GM12892 (cell line): ENCODE measurements at places on chromosomes 1 and 21.
A peak's percentile ranks its signal among the peaks of the same experiment; 100 is the strongest.

DNA sequence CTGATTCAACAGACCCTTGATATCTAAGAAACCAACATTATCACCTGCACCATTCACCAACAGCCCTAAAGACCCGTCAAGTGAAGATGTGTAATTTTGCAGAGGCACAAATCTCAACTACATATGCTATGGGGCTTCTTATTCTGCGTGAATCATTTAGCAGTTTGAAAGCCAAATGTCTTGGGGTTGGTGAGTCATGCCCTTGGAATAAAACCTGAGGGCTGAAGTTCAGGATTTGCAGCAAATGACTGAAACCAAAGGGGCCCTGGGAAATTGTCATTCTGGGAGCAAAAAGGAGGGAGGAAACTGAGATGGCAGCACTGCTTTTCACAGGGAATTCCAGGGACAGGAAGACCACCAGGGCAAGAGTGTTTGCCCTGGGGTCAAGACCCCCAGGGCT is 79.2 kb upstream of the TNR start:
- DNase-seq = no peak

- no peak for DNase-seq
Measured at GRCh38 chr1:157403608-157404007, 148.7 kb downstream of the FCRL5 start.

- no peak for DNase-seq
Measured at GRCh38 chr21:32137266-32137665, 141.6 kb downstream of the MIS18A start.

- DNase-seq = no peak
Measured at GRCh38 chr1:150808121-150808520, at the start of gene CTSK. Gene CTSK, minus strand, starts transcription at chr1:150808260. Its CDS starts 1,455 bp downstream, at chr1:150806805.

DNA sequence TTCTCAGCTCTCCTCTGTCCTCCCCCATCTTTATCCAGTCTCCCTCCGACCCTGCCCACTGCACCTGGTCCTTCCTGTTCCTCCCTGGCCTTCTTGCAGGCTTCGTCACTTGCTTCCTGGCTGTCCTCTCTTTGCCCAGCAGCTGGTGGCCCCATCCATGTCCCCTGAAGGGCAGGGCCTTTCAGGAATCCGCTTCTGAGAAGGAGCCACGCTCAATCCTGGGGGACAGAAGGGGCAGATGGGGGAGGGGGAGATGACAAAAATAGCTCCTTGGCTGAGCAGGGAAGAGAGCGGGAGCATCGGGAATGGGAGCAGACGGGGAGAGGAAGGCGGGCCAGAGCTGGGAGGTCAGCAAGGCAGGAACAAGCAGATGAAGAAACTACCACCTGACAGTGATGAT is 40.7 kb downstream of the SLC30A1 start:
- no peak for DNase-seq

DNA sequence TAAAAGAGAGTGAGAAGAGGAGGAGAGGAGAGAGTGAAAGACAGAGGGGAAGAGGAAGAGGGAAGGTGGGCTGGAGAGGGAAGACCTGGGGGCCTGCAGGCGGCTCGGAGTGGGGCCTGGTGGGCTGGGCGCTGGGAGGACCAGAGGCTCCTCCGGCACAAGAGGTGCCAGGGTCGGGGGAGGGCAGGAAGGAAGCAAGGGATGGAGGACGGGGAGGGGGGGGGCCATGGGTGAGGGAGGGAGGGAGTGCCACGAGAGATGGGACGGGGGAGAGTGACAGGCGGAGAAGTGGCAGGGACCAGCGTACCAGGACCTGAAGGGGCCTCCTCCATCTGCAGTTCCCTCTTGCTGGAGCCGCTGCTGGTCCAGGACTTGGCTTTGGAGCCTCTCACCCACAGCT is 87.7 kb downstream of the CASZ1 start:
- no peak for DNase-seq

DNA sequence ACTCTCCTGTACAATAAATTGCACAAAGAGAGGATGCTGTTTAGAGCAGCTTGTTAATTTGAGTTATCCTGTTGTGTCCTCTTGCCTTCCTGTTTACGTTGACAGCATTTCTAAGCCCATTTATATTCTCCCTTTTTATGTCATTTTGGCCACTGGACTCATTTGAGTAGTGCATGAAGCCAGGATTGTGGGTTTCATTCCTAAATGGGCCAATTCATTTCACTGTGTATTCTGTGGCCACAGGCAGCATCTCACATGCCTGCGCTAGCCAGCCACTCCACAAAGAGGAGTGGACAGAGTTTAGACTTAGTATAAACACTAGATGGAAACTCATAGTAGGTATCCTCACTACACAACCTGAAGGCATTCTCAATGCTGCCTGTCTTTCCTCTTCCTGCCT is 73.4 kb downstream of the DTL start:
- DNase-seq = no peak

DNA sequence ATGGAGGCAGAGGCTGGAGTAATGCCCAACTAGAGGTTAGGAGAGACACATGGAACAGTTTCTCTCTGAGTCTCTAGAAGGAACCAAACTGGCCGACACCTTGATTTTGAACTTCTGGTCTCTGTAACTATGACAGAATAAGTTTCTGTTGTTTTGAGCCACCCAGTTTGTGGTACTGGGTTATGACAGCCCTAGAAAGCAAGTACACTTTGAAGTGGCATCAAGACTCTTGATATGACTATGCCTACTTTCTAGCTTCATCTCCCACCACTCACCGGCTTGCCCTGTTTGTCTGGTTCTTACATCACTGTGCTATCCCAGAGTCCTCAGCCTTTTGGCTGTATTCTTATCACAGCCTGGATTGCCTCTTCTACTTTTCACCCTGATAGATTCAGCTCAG is 230.3 kb upstream of the USP24 start:
- DNase-seq = no peak

DNA sequence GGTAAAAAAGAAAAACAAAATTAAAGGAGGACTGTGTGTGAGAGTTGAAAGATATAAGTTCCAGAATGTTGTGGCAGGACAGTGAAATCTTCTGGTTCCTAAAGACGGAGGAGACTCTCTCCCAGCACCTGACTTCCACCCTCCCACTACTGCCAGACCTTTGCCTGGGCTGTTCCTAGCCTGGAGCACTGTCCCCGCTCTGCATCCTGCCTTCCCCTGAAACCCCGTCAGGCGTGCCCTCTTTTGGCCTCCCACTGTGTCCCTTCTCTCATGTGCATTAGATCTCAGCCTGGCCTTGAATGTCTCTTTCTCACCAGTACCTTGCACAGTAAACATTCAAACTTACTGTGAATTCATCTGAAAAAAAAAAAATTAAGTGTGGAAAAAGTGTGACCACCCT is 74.1 kb downstream of the VPS26C start:
- DNase-seq = no peak

DNA sequence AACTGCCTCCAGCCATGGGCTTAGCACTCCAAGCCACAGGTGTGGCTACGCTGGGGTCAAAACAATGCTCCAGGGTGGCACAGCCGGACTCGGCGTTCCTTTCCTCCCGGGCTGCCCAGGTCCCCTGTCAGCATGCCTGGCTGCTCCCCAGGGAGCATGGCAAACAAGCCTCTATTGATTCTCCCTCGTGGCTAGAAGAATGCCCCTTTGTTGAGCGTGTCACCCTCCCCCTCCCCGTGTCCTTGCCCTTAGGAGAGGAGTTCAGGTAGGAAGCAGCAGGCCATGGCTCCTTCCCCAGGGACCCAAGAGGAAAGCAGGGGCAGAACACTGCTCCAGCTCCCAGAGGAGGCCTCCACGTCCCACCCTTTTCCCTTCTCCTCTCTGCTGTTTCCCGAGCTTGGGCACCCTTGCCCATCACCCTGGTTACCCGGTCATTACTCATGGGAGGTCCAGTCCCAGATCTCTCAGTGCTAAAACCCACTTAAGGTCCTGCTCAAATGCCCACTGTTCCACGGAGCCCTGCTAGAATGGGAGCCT is 57.4 kb upstream of the CITED4 start:
- no peak for DNase-seq

DNA sequence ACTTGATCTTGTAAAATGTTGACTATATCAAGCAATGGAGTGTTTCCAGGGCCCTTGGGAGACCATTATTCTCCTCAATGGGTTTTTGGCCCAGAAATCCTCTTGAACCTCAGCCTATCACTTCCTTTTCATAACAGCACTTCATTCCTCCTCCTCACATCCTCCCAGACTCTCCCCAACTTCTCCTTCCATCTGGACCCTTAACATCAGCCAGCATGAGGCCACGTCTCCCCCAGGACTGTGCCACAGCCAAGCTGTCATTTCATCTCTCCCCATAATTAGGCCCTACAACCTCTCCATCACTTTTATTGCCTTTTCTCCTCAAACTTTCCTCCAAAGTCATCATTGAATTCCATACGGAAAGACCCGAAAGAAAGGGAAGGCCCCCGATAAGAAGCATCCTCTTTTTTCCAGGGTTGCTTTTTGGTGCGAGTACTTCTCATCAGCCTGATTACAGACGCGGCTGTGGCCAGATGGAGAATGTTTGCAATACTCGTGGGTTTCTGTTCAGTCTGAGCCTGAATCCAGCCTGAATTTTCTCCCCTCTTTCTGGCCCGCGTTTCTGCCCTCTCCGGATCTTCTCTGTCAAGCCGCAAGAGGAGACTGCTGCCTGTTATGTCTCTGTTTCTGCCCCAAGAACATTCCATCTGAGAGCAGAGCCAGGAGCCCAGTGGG is 52.7 kb upstream of the SLC25A33 start:
- no peak for DNase-seq

- no peak for DNase-seq
Measured at GRCh38 chr1:153291514-153291913, 21.2 kb downstream of the PGLYRP3 start.

- DNase-seq = no peak
Measured at GRCh38 chr21:29209696-29210095, 79.3 kb downstream of the MAP3K7CL start.

DNA sequence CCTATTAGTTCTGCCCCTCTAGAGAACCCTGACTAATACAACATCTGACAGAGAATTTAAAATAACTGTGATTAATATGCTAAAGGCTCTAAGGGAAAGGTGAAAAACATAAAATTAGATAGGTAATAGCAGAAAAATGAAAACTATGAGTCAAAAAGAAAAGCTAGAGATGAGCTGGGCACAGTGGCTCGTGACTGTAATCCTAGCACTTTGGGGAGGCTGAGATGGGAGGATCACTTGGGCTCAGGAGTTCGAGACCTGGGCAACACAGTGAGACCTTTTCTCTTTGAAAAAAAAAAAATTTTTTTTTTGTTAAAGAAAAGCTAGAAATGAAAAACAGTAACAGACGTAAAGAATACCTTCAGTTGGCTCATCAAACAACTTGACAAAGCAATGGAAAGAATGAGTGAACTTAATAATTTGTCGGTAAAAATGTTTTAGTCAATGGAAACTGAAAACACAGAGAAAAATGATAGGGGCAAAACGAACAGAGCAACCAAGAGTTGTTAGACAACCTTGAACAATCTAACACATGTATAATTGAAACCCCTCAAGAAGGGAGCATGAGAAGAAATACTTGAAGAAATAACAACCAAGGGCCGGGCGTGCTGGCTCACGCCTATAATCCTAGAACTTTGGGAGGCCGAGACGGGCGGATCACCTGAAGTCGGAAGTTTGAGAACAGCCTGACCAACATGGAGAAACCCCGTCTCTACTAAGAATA is 132.9 kb upstream of the GFI1 start:
- no peak for DNase-seq

GRCh38 chr1:241702442-241703373 is 50.6 kb downstream of the WDR64 start:
- DNase-seq = no peak

DNA sequence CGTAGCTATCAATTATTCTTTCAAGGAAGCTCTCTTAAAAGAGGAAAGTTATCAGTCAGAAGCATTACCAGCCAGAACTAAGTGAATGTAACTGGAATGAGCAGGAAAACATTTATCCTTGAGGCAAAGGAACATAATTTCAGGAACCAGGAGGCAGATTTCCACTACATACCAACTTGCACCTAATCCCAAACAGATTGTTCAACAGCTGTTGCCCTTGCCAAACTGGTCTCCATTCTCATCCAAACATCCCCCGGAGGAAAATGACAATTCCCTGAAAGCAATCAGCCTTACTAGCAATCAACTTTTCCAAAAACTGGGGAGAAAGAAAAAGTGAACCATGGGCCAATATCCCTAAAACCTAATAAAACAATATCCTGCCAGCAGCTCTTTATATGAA is 35.0 kb downstream of the ENAH start:
- no peak for DNase-seq

- DNase-seq = no peak
Measured at GRCh38 chr1:159669338-159669737, 45.1 kb downstream of the CRP start.

DNA sequence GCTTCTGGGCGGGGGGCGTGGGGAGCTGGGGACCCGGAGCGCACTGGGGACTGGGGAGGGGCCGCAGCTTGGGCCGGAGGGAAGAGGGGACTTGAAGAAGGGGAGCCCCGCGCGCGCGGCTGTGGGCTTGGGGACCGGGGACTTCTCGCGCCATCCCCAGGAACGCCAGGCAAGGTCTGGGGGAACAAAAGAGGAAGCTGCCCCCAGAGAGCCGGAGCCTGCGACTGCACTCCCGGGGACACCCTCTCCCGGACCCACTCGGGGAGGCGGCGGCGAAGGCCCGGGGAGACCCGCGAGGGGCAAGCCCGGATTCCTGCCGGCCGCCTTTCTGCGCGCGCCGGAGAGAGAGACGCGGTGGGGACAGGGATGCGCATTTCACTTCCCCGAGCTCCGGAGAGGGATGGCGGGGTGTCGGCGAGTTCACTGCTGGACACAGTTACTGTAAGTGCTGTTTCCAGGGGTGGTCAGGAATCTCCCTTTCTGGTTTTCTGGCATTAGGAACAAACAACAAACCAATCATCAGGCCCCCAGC is 732 bp downstream of the ABCG1 start:
- DNase-seq = peak; percentile 47

- no peak for DNase-seq
Measured at GRCh38 chr1:24085546-24085945, 26.4 kb downstream of the MYOM3 start.

GRCh38 chr1:150487763-150488115 is 520 bp downstream of the TARS2 start:
- no peak for DNase-seq

- no peak for DNase-seq
Measured at GRCh38 chr1:179310721-179311120, 17.1 kb downstream of the SOAT1 start.

- DNase-seq = no peak
Measured at GRCh38 chr1:43194509-43194908, 22.4 kb downstream of the CFAP57 start.

DNA sequence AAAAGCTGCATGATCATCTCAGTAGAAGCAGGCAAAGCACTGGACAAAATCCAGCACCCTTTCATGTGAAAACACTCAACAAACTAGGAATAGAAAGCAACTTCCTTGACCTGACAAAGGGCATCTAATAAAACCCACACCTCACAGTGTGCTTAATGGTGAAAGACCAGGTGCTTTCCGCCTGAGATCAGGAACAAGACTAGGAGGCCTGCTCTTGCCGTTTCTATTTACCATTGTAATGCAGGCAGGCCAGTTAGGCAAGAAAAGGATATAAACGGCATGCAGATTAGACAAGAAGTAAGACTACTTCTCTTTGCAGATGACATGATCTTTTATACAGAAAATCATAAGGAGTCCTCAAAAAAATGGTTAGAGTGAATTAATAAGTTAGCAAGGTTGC is 37.2 kb downstream of the SLC37A1 start:
- DNase-seq = no peak

GRCh38 chr1:90841473-90841872 is 124.4 kb upstream of the BARHL2 start:
- DNase-seq = no peak
